Suppressor macrophage (primary cell): ENCODE measurements at places on chromosomes 5 and 9.

DNA sequence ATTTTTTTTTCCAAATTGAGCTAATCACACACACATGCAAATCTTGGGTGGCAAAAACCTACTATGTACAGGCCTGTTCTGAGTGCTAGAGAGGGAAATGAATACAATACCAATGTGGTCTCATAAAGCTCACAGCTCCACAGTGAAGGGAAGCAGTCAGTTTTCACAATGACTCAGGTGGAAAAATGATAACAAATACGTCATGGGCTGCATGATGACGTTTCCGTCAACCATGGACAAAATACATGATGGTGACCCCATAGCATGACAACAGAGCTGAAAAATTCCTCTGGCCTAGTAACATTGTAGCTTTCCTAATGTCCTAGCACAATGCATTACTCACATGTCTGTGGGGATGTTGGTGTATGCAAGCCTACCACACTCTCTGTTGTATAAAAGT is 252.5 kb downstream of the TRIM32 start:
- DNase-seq: no peak

- DNase-seq: no peak
Observed at GRCh38 chr5:22651355-22651754, 201.8 kb downstream of the CDH12 start.

DNA sequence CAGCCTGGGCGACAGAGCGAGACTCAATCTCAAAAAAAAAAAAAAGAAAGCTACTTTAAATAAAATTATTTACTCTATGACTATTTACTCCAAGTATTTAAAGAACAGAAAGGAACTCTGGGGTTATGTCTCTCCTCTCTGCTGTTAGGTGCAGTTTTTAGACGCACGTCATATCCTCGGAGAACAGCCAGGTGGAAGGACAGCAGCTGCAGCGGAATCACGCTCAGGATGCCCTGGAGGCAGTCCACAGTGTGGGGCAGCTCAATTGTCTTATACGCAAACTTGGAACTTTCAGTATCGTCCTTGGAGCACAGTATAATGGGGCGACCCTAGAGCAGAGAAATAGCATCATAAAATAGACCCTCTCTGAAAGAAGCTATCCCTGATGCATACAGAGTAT is 10.4 kb upstream of the MAPK9 start:
- no peak for DNase-seq

DNA sequence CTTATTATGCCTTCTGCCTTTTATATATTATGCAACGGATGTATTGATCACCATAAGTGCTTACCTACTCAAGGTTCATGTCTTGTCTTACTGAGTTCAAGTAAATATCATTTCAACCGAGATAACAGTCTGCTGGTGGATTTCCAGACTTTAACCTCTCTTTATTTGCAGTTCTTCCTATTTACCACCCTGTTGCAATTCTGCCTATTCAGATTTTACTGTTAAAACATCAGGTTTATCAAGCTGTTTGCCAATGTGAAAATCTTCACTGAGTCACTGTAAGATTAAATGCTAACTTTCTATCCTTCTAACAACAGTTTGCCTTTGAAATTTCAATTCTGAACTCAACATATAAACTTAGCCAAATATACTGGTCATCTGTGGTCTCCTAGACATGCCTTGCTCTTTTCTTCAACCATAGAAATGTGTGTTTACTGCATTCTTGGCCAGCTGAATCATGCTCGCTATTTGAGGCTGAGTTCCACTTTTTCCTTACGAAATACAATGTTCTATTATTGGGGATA is 471.7 kb upstream of the RORB start:
- DNase-seq: no peak

DNA sequence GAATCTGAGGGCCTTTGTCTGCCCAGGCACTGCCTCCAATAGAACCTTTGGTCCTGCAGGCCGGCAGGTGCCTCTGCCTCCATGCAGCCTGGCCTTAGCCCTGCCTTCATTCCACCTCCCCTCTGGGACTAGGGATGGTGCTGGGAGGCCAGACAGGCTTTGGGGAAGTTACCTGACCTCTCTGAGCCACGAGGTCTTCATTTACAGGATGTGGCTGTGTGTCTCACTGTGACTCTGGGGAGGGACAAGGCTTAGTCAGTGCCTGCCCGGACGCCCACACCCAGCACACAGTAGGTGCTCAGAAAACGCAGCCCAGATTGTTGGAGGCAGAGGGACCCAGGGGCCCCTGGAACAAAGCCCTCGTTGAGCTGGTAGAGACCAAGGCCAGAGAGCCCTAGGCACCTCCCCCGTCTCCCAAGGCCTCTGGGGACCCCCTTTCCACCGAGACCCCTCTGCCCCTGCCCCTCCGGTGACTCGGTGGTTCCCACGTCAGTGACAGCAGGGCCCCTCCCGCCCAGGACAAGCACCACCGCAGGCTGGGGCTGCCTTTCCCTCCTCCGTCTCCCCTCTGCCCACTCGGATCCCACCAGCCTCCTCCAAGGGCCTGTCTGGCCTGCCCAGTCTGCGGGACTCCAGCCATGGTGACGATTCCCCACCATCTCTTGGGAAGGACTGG is 46.9 kb upstream of the EGFL7 start:
- DNase-seq: peak; percentile 50

DNA sequence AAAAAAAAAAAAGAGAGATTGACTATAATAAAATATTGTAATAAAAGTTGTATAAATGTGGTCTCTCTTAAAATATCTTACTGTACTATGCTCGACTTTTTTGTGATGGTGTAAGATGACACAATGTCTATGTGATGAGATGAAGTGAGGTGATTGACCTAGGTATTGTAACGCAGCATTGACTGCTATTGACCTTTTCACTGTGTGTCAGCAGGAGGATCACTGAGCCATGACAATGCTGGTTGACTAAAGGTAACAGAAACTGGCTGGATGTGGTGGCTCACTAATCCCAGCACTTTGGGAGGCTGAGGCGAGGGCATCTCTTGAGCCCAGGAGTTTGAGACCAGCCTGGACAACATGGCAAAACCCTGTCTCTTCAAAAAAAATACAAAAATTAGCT is 78.6 kb upstream of the MYO10 start:
- no peak for DNase-seq

GRCh38 chr5:145161391-145161790 is 673.8 kb downstream of the PRELID2 start:
- DNase-seq: no peak

GRCh38 chr9:113220467-113221002 is 542 bp downstream of the FKBP15 start:
- DNase-seq: no peak

DNA sequence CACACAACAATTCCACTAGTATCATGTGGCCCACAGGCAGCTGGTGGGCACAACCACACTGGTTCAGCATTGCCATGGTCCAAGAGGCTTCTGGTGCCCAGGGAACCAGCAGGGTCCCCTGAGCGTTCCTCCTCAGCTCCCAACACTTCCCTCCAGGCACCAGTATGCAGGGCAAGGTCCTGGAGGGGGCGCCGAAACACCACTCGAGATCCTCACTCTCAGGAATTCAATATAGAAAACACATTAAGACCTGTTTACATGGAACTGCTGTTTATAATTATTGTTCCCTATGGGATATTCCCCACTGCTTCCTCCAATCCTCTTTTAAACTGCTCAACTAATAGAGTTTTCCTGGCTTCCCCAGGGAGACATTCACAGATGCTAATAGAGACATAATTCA is 91.9 kb upstream of the GABRP start:
- no peak for DNase-seq

- no peak for DNase-seq
Observed at GRCh38 chr9:20659474-20659967, 24.5 kb upstream of the FOCAD start.

- DNase-seq: no peak
Observed at GRCh38 chr9:22389271-22389670, 57.4 kb upstream of the DMRTA1 start.

DNA sequence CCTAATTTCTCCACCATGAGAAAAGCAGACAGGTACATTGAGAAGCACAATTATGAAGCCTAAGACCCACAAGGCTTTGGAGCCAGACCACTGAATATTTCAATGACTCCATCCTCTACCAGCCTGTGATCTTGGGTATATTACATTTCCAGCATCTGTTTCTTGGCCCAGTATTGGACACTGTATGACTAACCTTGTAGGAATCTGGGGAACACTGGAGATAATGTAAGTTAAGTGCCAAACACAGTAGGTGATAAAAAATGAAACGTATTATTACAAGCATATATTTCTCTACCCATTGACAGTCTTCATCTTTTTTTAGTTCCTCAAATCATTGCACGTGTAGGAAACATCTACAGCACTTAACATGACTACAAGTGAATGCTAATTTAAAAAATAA is 28.6 kb upstream of the FEM1C start:
- no peak for DNase-seq

GRCh38 chr9:7245976-7246580 is 488.3 kb downstream of the KDM4C start:
- no peak for DNase-seq

DNA sequence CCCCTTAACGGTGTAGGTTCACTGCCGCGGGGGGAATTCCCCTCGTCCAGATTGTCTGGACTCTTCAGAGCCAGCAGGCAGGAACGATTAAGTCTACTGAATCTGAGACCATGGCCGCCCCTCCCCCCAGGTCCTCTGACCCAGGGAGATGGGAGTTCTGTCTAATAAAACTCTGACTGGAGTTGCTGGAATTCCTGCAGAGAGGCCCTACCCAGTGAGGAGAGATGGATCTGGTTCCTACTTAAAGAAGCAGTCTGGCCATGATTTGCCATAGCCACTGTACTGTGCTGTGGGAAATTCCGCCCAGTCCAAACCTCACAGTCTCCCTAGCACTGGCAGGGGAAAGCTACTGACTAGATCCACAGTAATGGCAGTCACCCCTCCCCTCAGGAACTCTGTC is 237.7 kb upstream of the RASA1 start:
- no peak for DNase-seq

GRCh38 chr9:88537761-88538091 is 2.7 kb downstream of the NXNL2 start:
- DNase-seq: peak; percentile 83
